ENCODE measurements at places on chromosomes 6 and 20. TPM values are rescaled to one million over a fixed set of nuclear protein-coding genes. Genes with fewer than 3 reads are reported as not detected.

GRCh38 chr20:23629017-23629541, 8.7 kb downstream of the CST3 start:
- no peak for DNase-seq

KCNK5 gene
- total RNA-seq = not detected

DNA sequence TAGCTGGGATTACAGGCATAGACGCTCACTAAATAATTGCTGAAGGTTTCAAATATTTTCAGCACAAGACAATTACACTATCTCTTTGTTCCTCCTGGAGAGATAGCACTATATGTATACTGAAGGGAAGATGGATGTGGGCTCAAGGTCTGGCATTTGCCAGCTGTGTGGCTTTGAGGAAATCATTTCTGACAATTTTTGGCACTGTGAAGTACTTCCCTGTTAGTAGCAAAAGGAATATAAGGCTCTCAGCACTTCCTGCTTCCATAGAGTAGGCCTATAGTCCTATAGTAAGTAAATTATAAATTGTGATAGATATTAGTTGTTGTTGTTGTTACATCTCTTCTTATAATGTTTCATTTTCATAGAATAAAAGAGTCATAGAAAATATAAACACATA, 271.1 kb downstream of the SAMD5 start:
- DNase-seq = no peak

- no peak for DNase-seq
Observed at GRCh38 chr6:137240168-137240567, 21.0 kb upstream of the IFNGR1 start.

- no peak for DNase-seq
Observed at GRCh38 chr20:55580475-55580874, 424.8 kb downstream of the CBLN4 start.

GRCh38 chr6:122563364-122564052, 46.7 kb upstream of the PKIB start:
- no peak for DNase-seq

BCAS1 gene
- total RNA-seq = under 0.01 TPM

KIF6 gene
- 0.62 TPM for total RNA-seq

DNA sequence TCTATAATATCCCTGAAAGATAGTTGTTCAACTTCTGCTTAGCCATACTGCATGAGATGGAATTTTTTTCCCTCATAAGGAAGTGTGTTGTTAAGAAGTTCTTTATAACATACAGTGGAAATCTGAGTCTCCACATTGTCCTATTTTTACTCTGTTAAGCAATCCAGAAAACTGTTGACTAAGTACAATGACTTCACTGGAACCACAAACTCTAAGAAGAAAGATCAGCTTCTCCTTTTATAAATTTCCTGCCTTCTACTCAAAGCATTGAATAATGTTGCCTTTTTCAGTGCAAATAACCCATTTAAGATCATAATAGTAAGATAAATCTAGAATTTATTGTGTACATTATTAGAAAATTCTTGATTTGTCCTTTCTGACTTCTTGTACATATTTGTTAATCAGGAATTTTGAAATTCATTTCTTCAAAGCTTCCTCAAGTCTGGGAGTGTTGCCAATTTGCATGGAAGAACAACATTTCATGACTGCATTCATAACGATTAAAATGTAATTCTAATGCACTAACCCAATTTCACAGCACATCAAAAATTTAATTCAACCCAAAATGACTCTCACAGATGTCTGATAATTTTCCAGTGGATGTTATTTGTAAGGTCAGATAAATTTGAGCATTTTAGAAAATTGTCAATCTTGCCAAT, 45.6 kb upstream of the ANKEF1 start:
- DNase-seq = no peak

GRCh38 chr6:116029535-116029934, 31.2 kb downstream of the FRK start:
- no peak for DNase-seq

GABRR1 gene
- total RNA-seq = not detected

GRCh38 chr20:59159493-59160376, 3.9 kb upstream of the ZNF831 start:
- no peak for DNase-seq

DNA sequence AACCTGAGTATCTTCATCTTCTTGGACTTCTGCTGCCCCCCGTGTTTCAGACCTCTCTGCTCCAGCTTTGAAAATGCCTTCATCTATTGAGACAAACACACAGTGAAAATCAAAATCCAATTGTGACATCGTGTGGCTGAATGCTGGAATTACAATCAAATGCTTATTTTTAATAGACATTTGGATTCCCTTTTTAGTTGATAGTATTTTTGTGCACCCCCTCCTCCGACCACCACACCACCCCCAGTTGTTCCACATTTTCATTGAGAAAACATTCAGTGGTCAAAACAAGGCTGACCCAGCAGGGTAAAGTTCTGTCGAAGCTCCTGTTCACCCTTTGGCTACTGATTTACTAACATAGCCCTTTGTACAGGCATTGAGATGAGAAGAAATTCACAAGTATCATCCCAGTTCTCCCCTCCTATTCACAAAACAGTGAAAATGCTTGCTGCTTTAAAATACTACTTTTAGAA, 79.0 kb downstream of the NRSN1 start:
- DNase-seq = peak; percentile 52

SENP6 gene
- 52.4 TPM for total RNA-seq

- no peak for DNase-seq
Observed at GRCh38 chr6:107290491-107290890, 168.9 kb downstream of the PDSS2 start.

GRCh38 chr6:7664003-7664402, 61.9 kb upstream of the BMP6 start:
- no peak for DNase-seq

DNA sequence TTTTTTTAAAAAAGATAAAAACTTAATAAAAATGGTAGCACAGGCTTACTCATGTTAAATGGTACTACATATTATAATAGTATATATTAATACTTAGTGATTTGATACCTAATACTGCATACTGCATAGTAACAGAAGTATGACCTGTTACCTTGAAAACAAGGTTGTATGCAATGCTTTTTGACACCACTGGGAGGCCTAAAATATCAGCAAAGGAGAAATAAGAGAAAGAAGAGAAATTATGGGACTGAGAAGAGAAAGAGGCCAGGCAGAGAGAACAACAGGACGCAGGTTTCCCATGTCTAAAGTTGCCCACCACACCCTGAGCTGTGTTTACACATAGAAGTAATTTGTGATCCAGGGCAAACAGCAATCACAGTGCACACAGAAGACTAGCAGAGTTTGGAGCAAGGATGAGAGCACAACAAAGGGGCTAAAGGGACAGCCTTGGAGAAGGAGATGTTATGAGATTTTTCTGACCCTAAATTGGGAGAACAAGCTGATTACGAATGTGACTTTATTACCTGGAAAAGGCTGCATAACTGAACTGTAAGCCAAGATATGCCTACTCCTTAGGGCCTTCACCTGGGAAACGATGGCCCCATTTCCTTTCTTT, 73.2 kb downstream of the ROS1 start:
- DNase-seq = peak; percentile 56

ELOVL4 gene
- total RNA-seq = 27.6 TPM

- no peak for DNase-seq
Observed at GRCh38 chr6:5093231-5094015, 8.3 kb downstream of the PPP1R3G start.

GRCh38 chr20:18465536-18466200, 1.2 kb downstream of the DZANK1 start:
- no peak for DNase-seq

LPA gene
- not detected for total RNA-seq

- DNase-seq = no peak
Observed at GRCh38 chr20:3168079-3168828, 5.1 kb downstream of the LZTS3 start.

OLIG3 gene
- total RNA-seq = not detected

DNA sequence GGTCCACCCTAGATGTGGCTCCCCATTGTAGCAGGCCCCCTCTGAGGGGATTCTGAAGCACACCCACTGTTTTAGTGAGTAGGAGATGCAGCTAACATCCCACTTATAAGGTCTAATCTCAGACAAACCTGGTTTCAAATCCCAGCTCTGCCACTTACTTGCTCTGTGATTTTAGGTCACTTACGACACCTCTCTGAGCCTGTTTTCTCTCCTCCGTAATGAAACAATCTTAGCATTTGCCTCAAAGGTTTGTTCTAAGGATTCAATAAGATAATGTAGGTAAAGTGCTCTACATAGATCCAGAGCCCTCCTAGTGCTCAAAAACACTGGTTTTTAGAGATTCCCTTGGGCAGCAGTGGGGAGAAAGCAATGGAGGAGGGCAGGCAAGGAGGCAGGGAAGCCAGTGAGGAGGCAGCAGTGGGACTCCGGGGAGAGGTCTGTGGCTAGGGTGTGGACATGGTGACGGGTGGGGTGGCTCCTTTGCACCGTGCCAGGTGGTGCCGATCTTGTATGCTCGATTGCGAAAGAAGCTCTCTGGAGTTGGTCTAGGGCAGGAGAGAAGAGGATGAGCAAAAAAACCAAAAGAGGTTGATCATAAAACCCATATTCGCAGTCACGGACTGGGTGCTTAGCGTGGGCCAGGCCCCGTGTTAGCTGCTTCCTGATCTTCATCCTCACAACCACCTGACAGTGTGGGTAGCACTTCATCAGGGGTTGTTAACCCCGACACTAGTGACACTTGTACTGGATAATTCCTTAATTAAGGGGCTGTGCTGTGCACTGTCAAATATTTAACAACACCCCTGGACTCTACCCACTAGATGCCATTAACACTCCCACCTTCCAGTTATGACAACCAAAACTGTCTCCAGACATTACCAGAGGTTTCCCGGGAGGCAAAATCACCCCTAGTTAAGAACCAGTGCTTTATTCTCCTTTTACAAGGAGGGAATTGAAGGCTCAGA, 16.8 kb upstream of the PTGIS start:
- no peak for DNase-seq

MATN4 gene
- not detected for total RNA-seq

DNA sequence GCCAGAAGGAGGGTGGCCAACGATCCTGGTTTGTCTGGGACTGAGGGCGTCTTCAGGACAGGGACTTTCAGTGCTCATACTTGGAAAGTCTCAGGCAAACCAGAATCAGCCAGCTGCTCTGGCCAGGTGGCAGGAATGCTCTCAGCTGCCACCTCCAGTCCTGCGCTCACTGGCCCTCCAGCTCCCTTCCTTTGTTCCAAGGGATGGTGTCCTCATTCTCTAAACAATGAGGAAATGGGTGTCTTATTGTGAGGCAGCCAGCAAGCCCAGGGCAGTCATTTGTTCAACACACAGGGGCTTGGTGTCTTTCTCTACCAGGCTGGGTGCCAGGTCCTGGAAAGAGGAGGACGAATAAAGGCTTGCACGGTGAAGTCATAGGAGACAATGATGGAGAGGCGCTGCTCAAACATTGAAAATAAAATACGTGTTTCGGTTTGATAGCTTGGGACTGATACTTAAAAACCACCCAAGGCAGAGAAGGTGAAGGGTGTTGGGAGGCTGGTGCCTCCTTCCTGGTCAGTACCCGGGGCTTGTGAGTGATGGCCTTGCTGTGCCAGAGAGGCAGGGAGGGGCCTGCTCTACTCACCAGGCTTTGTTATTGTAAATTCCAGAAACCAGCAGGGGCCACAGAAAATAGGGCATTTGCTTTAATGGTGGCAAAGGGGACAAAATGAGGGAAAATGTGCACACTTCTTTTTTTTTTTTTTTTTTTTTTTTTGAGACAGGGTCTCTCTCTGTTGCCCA, 11.3 kb upstream of the TMEM181 start:
- DNase-seq = no peak

GRCh38 chr20:7426890-7427496, 513.3 kb downstream of the HAO1 start:
- DNase-seq = no peak

TMEM244 gene
- total RNA-seq = not detected

BTN1A1 gene
- 0.06 TPM for total RNA-seq

Measured in G401 (cell line).